NCI-H82 (cell line): ENCODE measurements at places on chromosomes 6 and 20.
A peak's percentile ranks its signal among the peaks of the same experiment; 100 is the strongest.

GRCh38 chr20:47272893-47273590, 83.5 kb downstream of the ZMYND8 start:
- DNase-seq: peak; percentile 84

DNA sequence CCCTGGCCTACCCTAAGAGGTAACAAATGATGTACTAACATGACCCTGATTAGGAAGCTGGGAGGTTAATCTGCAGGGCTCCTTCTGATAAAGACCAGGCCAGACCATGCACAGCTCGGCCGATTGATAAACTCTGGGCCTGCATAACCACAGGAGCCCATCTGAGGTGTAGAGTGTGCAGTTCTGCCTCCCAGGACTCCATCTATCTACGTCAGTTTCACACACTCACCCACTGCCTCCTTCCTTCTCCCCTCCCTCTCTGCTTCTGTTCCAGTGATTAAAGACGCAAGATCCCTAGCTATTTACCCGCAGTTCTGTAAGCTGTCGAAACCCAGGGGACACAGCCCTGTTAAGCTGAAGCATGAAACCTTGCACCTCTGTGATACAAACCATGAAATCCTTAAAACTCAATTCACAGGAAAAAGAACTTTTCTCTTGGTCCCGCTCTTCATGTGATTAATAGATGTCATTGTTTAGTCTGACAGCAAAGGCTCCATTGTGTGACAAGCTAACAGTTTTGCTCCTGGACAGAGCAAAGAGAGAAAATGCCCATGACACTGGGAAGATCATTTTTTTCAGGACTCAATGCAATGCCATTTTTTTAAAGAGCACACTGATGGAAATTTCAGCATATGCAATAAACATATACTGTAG, 470.6 kb downstream of the MAFB start:
- peak; percentile 51 for DNase-seq

- DNase-seq: peak; percentile 82
These were observed 398.6 kb downstream of the KHDRBS2 start for GRCh38 chr6:61887423-61887822.

- DNase-seq: no peak
These were observed 32.0 kb downstream of the ERMARD start for GRCh38 chr6:169783401-169783800.

- DNase-seq: no peak
These were observed 488.0 kb downstream of the BCKDHB start for GRCh38 chr6:80594461-80594860.

- no peak for DNase-seq
These were observed 107.3 kb downstream of the CEP57L1 start for GRCh38 chr6:109202409-109203264.

DNA sequence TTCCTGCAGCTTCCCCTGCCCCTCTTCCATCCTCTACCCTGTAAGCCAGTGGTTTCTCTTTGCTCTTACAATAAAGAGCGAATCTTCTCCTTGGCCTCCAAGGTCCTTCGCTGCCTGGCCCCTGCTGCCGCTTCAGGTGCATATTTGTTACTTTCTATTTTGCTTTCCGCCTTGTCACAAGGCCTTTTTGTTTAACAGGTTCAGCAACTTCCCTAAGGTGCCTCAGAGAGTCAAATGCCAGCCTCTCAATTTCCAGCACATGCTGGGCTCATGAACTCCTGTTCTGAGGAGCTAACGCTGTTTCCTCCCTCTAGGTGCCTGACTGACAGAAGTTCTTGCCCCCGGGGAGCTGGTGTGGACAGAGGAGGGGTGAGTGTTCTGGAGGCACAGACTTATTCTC, 42.4 kb upstream of the EPB41L1 start:
- DNase-seq: no peak

GRCh38 chr20:63475209-63475608, 2.8 kb upstream of the KCNQ2 start:
- no peak for DNase-seq

- DNase-seq: no peak
These were observed 39.3 kb upstream of the PBOV1 start for GRCh38 chr6:138257638-138258040.

GRCh38 chr6:22530506-22530905, 38.9 kb upstream of the HDGFL1 start:
- no peak for DNase-seq

DNA sequence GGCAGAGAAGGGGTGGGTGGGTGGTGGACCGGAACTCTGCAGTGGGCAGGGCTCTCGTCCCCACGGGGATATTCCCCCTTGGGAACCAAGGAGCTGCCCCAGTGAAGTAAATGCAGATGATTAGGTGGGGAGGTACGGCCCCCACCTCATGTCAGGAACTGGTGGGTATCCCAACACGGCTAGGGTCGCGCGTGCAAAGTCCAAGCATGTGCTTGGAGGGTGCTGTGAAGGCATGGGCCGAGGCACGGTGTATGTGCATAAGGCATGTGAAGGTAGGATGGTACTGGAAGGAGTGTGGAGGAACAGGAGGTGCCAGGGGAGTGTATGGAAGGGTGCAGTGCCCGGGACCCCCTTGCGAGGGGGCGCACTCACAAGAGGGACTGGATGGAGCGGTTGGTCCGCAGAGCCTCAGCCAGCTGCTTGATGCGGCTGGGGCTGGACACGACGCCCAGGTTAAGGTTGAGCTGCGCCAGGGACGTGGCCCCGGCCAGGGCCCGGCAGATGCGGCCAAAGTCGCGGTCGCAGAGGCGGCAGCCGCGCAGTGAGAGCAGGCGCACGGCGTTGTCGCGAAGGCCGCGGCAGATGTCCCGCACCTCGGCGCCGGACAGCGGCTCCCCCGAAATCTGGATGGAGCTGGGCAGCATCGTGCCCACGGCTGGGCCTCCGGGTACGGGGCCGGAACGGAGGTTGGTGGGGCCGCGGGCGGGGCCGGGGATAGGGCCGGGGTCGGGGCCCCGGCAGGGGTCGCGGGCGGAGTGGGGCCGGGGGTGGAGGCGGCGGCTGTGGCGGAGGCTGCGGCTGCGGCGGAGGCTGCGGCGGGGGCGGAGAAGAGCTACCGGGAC, 783 bp downstream of the LRRC73 start:
- DNase-seq: no peak

GRCh38 chr6:35765739-35766138, 10.7 kb upstream of the CLPSL2 start:
- no peak for DNase-seq

GRCh38 chr6:150250826-150251225, 108.0 kb downstream of the PPP1R14C start:
- no peak for DNase-seq

DNA sequence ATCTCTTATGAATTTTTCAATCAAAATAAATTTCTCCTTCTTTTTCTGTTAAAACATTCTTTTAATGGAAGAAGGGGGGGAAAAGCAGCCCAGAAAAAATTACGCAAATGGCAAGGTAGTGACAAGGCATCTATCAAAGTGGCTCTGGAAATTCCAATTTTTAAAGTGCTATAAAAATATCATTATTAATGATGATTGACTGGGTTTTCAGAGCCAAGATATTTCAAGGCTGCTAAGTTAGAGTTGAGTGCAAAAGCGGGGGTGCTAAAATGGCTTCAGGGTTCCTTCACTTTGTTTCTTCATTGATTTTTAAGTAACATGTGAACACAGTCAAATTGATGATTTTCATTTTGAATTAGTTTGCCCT, 171.6 kb upstream of the CITED2 start:
- no peak for DNase-seq

DNA sequence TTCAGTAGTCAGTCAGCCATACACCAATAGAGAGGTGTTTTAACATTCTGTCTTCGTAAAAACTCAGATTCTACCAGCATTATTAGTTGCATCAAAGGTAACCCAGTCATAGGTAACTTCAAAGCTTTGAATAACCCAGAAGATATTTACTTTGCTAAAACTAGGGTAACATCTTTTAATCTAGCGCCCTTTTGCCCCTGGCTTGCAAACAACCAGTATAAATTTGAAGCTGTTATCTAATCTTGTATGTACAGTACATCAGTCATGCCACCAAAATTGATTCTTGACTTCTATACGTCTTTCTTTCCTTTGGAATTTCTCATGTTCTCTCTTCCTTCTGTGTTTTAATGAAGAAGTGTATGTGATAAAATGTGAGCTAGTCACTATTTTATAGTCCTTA, 109.3 kb downstream of the LIN28B start:
- DNase-seq: no peak

- DNase-seq: no peak
These were observed 76.8 kb downstream of the FYN start for GRCh38 chr6:111796310-111796918.

GRCh38 chr20:5024103-5024502, 22.8 kb upstream of the SLC23A2 start:
- DNase-seq: no peak

DNA sequence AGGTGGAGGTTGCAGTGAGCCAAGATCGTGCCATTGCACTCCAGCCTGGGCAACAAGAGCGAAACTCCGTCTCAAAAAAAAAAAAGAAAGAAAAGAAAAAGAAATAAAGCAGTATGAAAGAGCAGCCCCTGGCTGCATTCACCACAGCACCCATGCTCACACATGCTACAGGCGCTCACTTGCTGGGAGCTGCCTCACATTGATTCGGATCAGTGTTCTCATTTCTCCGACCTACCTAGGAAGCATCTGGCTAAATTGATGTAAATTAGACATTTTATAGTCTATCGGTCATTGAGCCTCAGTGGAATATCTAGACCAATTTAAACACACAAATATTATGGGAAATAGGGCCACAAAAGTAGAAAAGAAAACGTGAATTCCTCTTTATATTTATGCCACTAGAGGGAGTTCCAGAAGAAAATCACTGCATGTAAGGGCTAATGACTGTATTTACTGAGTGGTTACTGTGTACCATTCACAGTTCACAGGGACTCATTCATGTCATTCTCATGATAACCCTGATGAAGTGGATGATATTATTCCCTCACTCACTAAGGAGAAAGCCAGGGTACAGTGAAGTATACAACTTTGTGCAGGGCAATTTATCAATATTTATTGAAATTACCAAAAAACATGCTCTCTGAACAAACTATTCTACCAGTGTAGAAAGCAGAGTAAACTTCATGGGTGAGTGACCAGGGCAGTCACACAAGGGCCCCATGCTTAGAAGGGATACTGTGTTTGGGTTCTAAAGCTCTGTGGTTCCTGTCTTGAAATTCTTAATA, 5.3 kb upstream of the MOG start:
- DNase-seq: peak; percentile 53

DNA sequence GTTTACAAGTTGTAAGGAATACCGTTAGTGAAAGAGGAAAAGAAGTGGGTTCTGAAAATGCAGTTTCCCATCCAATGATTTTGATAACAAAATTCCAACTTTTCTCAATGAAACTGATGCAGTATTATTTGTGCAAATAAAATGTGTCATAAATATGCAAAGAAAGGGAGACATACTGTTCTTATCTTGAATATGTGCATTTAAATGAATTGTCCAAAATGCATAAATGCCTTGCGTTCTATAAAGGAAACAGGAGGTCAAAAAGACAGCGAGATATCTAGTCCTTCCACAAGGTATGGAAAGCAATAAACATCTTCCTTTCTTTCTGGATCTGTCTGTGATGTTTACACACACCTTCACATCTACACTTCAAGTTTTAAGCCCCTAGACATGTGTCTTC, 54.6 kb upstream of the ISM1 start:
- no peak for DNase-seq

DNA sequence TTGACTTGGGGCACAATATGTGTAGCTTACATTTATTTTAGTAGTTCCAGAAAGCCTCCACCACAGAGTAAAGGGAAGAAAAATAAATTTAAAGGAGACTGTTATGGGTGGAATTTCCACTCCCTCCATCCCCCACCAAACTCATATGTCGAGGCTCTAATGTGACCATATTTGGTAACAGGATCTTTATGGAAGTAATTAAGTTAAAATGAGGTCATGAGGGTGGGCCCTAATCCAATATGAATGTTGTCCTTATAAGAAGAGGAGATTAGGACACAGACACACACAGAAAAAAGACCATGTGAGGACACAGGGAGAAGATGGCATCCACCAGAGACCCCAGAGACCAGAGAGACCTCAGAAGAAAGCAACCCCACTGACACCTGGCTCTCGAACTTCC, 189.7 kb downstream of the EDN1 start:
- DNase-seq: peak; percentile 85

GRCh38 chr6:161901740-161902426, 628.0 kb upstream of the AGPAT4 start:
- no peak for DNase-seq

GRCh38 chr6:16819752-16820151, 58.5 kb upstream of the ATXN1 start:
- DNase-seq: peak; percentile 32

DNA sequence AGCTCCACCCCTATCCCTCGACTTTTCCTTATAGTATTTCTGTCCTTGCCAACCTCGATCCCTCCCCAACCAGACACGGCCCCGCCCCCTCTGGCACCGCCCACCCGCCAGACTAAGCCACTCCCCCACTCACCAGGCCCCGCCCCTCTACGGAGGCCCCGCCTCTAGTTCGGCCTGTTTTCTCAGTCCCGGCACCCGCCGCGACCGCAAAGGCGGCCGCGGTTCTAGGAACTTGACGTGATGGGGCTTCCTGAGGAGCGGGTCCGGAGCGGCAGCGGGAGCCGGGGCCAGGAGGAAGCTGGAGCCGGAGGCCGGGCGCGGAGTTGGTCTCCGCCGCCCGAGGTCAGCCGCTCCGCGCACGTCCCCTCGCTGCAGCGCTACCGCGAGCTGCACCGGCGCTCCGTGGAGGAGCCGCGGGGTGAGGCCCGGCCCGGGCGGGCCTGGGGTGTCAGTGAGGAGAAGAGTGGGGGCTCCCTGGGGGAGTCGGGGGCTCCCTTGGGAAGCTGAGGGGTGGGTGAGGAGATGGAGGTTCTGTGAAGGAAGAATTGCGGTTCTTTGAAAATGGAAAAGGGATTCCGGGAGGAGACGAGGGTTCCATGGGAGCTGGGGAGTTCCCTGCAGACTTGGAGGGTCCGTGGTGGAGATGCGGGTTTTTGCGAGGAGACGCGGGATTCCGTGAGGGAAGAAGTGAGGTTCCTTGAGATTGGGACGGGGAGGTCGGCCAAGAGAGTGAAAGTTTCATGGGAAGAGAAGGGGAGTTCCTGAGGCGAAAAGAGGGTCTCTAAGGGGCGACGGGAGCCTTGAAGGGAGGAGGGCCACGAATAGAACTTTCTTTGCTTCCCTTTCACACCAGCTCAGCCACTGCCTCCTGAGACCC, at the start of gene ACSS2:
TSS of gene ACSS2 (plus strand) at position 207 of the 877 bp plus-strand sequence. CDS start at position 241, 34 bp downstream.
- DNase-seq: no peak

GRCh38 chr6:5981126-5982026, 25.3 kb downstream of the NRN1 start:
- no peak for DNase-seq

DNA sequence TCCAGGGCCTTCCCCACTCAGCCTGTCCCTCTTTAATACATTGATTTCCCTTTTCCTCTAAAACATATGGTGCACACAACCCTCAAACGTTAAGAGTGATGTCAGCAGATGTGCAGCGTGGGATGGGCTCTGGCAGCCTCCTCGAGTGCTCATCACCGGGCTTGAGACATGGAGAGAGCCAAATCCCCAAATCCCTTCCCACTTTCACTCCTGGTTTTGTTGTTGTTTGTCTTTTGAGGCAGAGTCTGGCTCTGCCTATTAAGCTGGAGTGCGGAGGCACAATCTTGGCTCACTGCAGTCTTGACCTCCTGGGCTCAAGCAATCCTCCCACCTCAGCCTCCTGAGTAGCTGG, 5.8 kb upstream of the PLTP start:
- peak; percentile 79 for DNase-seq

- no peak for DNase-seq
These were observed 133.3 kb upstream of the SMLR1 start for GRCh38 chr6:130693944-130694343.
